ENCODE measurements at places on chromosomes 4 and X.

DNA sequence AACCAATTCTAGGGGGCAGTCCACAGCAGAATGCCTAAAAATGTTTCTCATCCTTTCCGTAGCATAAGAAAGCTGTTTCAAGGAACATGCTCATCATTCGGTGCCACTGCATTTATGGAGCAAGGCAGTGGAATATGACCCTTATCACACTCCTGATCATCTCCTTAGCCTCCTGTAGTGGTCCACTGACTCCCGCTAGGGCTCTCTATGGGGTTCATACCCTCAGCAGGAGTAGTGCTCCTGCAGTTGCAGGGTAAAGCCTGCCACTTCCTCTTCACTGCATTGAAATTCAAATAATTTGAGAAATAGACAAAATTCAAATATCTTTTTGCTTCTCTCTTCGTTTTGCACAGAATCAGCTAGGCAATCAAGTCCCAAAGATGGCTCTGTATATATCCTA lies 107.0 kb downstream of the NDST3 start:
- DNase-seq = no peak

DNA sequence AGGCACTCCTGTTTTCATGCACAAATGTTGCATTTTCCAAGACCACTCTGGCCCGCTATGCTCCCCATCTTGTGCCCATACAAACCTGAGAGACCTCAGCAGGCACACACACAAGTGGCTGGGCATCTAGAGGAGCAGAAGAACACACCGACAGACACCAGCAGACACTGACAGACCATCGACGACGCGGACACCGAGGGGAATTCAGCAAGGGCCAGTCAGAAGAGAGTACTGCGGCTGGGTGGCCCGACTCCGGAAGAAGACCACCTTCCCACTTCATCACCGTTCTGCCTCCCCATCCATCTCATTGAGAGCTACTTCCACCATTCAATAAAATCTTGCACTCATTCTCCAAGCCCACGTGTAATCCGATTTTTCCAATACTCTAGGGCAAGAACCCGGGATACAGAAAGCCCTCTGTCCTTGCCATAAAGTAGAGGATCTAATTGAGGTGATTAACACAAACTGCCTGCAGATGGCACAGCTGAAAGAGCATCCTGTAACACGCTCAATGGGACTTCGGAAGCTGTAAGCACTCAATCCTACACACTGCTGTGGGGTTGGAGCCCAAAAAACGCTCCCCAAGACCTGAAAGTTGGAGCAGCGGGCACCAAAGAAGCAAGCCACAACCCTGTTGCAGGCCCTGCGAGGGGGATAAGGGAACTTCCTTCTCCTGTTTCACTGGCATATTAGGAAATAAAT lies 780.9 kb downstream of the ARAP2 start:
- no peak for DNase-seq

DNA sequence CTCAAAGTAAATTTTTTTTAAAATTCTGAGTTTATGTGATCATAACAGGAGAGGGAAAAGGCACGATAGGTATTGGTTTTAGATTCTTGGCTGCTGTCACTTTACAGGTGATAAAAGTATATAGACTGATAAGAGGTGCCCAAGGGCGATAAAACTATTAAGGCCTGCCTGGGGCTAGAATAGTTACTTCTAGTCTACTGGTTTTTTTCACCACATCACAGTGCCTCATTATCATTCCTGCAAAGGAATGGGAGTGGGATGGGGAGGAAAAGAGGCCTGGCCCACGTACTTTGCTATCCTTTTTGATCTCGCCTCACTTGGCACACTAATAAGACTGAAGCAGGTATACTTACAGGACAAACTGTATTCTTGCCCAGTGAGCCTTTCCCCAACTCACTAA lies 46.6 kb downstream of the CXorf58 start:
- DNase-seq = no peak

DNA sequence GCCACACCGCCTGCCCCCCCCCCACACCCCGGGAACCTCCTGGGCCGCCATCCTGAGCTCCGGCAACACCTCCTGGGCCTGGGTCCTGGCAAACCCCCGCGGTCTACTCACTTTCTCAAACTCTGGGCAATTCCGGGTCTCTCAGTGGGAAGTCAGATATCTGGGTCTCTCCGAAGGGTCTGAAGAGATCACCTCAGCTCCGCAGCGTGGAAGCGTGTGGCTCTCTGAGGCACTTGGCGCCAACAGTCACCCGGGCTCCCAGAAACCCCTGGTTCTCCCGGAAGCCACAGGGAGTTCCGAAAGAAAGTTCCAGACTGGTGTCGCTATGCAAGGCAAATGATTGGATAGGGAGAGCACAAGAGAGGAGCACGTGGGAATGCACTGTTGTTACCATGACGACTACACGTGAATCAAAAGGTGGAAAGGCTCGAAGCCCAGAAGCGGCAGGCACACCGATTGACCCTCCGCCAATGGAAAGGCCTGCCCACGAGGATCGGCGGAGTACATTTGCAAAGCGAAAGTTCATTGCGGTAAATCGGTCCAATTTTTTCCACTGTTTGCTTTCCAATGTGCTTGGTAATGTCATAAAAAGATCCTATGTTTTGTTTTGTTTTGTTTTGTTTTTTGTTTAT lies at the start of gene PNMA6E:
PNMA6E (minus strand) TSS at position 218 of the 632 bp plus-strand sequence. CDS start 2,501 bp downstream, outside the sequence.
- DNase-seq = no peak

DNA sequence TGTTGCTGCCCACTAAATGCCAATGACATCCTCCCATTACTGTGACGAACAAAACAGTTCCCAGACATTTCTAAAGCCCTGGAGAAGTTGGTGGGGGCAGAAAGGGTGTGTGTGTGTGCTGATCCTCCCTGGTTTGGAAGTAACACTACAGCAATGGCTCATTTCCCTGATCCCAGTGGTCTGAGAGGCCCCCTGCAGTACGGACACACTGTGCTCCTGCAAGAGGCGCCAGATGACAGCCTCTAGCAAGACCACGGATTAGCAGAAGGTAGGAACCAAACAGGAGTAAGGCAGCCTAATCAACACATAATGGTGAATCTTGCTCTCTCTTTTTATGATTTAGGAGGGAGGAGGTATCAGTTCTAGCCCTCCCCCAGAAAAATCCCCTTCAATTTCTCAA lies 49.6 kb downstream of the CHRDL1 start:
- DNase-seq = no peak

GRCh38 chr4:112510291-112511092 lies 5.5 kb downstream of the NEUROG2 start:
- DNase-seq = no peak

Data from stimulated activated CD4-positive, alpha-beta T cell treated with anti-CD3 and anti-CD28 coated beads, TNF-alpha, amount 100 ng/mL, for 1 hour (primary cell).